ENCODE measurements at places on chromosomes 1 and 21. TPM values are rescaled to one million over a fixed set of nuclear protein-coding genes. Genes with fewer than 3 reads are reported as not detected.

CFHR2 gene
- not detected for polyA plus RNA-seq

DNA sequence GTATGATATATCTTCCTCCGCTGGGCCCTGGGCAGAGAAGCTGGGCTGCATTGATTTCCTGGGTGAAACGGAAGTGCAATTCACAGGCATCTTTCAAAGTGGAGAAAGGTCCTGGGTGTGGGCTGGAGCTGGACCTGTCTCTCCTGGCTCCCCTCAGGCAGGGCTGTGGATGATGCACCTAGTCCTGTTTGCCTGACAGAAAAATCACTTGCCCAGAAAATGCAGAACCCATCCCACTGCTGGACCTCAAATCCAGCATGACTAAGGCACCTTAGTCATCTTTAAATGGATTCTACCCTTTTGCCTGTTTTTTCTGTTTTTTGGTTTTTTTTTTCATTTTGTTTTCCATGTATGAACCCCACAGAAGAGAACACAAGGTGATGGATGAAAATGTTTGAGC, 49.7 kb downstream of the MYSM1 start:
- no peak for DNase-seq

DNA sequence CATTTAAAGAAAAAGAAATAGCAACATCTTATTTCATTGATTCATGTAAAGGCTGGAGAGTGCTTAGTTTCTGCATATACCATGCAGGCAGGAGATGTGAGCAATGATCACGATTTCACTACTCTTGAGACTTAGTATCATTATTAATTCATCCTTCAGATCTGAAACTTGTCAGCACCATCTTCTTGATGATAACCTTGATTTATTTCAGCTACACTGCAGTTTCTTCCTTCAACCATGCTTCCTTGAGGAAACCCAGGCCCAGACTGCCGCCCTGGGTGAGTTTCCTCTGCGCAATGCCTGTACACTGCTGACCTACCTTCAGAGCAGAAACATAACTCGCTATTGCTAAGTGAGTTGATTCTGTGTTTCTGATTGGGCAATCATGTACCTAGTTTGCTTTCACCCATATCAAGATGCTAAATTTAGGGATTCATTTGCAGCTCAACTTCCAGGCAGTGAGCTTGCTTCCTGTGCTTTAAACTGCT, 13.5 kb upstream of the BCL10 start:
- no peak for DNase-seq

DNA sequence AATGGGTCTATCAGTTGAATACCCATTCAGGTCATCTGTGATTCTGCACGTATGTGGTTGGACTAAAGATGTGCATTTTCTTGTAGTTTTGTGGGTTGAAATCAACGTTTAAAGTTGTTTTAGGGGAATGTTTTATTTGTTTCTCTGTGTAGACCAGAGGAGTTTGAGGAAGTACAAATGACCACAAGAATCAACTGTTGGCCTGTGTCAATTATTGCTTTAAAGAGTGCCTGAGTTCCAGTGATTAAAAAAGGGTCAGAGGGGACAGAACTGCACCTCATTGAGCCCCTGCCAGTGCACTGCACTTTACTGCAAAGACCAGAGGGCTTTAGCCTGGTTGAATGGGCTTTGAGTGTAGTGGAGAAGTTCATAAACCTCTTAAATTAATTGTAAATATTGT, 190.3 kb downstream of the VPS13D start:
- no peak for DNase-seq

- no peak for DNase-seq
These were observed 82.9 kb downstream of the PLPPR4 start for GRCh38 chr1:99347041-99347684.
